CD4-positive, alpha-beta T cell treated with Interleukin-21 for 1 hour (primary cell): ENCODE measurements at places on chromosomes 12 and 14.
A peak's percentile ranks its signal among the peaks of the same experiment; 100 is the strongest.

GRCh38 chr14:78950649-78951048, 780.5 kb downstream of the NRXN3 start:
- DNase-seq = no peak

DNA sequence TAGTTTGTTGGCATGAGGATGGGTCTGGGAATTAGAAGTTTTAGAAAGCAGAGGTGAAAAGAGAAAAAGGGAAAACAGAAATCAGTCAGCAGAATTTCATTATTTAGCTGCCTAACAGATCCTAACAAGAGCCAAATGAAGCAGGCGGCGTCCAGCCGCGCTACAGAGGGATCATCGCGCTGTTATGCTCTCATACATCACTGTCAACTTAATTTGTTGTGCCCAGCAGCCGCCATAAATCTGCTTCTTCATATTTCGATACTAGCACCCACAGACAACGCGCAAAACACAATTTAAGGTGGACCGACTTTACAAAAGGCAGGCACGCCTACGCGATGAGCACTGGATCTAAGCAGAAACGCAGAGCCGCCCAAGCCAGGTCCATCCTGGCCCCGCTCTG, 66.7 kb downstream of the SETD3 start:
- DNase-seq = no peak

DNA sequence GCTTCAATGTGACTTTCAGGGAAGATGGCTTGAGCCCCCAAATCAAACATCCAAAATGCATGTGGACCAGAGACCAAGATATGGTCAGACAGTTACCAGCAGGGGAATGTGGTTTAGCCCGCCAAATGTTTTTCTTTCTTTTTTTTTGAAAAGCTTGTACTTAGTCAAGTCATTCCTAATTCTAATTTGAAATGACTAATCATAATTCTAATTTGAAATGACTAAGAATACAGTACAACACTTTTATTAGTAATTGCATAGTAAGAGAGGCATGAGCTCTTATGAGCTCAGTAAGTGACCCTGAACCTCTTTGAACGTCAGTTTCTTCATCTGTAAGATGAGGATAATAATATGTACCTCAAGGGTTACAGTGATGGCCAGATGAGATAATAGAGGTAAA, 72.4 kb downstream of the HECTD4 start:
- no peak for DNase-seq

- no peak for DNase-seq
These were observed 1.6 kb upstream of the CDH24 start for GRCh38 chr14:23058654-23059504.

GRCh38 chr12:99476956-99477355, 170.6 kb upstream of the GARIN6 start:
- DNase-seq = no peak

- no peak for DNase-seq
These were observed 117.0 kb downstream of the SMOC1 start for GRCh38 chr14:69996216-69996615.

DNA sequence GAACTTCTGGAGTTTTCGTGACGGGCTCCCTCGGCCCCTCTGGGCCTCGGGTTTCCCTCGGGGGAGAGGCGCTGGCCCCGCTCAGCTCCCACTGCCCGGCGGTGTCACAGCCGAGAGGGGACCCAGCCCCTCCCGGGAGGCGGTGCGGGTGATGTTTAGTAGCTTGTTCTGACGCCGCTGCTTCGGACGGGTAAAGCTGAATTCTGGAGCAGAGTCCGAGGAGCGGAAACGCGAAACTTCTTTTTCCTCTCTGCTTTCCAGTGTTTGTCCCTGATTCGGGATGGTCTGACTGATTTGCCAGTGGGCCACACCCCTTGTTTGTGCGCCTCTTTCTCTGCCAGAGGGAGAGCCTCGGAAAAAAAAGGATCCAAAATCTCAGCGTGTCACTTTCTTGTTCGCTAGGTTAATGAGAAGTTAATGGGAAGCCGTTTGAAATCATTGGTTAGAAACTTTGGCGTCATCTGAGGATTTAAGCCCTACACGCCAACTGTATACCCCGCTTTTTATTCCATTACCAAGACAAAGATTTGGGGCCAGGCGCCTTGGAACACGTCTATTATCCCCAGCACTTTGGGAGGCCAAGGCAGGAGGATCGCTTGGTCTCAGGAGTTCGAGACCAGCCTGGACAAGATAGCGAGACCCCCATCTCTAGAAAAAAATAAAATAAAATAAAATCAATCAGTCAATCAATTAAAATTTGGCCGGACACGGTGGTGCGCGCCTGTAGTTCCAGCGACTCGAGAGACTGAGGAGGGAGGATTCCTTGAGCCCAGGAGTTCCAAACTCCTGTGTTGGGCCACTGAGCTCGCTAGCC, 756 bp downstream of the TULP3 start:
- DNase-seq = no peak

GRCh38 chr14:29898470-29898869, 29.2 kb downstream of the PRKD1 start:
- DNase-seq = no peak

DNA sequence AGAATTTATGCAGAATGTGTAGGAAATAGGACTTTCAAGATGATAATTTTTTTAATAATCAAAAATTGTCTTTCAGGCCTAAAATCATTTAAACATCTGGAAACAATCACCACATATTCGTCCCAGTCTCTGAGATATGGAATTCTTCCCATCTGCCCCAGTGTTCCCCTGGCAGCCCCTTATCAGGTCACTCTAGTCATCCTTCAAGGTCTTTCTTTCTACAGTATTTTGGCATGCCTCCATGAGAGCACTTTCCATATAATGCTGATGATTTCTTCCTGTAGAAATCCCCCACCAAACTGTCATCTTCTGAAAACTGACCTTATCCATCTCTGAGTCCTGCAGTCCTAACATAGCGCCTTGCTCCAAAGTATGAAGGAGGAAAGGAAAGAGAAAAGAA, 422.1 kb downstream of the RPS29 start:
- DNase-seq = no peak

- DNase-seq = no peak
These were observed 29.6 kb downstream of the PDZRN4 start for GRCh38 chr12:41217727-41218126.

GRCh38 chr14:98226411-98226810, 1045.6 kb downstream of the BCL11B start:
- DNase-seq = no peak

- no peak for DNase-seq
These were observed 168.5 kb upstream of the RTL1 start for GRCh38 chr14:101072070-101072469.

- no peak for DNase-seq
These were observed 33.4 kb downstream of the TSPAN9 start for GRCh38 chr12:3110578-3110977.

DNA sequence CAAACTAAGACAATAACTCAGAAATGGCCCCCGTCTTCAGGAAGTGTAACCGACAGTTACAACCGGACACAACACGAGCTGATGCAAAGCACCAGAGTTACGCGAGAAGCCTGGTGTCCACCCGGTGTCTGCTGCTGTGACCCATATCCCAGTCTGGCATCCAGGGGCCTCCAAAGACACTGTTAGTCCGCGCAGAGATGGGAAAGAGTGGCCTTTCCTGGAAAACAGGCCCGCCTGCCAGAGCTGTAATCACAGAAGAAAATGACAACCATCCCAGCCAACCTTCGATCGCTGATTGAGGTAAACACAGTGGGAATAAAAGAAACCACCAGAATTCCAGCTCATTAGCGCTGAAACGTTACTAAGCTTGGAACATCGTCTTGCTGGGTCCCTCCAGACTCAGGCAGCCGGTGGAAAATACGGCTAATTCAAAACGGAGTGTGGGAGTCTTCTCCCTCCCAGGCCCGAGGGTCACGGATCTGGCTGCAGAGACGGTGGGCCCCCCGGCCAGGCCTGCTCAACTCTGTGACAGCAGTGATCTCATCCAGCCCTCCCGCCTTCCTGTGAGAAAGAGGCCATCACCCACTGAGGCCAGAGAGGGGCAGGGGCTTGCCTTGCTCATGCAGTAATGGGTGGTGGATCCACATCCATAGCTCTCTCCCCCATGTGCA, 273.9 kb upstream of the RTL1 start:
- DNase-seq = no peak

- no peak for DNase-seq
These were observed 27.9 kb upstream of the ATP2A2 start for GRCh38 chr12:110253176-110253575.

DNA sequence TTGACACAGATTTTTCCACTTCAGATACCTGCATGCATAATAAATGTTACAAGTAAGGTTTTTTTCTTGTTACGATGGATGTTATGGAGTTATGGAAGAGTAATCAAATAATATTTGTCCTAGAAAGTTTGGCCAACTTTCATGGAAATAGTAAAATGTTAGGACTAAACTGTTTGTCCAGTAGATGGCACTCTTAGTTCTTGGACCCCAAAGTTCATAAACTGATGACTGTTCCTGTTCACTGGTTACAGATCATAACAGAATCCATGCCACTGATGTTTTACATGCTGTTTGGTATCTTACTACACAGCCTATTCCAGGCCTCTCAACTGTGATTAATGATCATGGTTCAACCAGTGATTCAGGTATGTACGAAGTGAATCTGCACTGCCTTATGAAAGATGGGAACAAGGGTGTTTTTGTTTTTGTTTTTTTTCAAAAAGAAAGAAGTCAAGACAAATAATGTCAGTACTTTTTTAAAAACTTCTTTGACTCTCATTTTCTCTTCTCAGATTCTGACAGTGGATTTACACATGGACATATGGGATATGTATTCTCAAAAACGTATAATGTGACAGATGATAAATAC, 48.8 kb upstream of the SLCO1C1 start:
- DNase-seq = no peak

DNA sequence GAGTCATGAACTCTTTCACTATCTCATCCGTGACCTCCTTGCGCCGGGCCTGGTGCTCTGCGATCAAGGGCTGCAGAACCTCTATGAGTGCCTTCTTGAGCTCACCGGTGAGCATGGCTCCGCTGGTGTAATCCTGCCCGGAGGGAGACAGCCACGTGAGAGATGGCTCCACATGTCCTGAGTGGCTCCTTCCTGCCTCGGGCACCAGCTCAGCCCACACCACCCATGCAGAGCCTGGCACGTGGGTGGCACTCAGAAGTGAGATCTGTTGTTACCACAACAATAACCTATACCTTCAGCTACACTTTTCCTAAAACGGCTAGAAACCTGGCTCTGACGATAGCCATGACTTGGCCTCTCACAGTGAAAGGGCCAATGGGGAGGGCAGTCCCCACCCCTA, 11.8 kb downstream of the SLC25A47 start:
- DNase-seq = no peak

- DNase-seq = no peak
These were observed 208.5 kb upstream of the C14orf180 start for GRCh38 chr14:104371031-104371430.

DNA sequence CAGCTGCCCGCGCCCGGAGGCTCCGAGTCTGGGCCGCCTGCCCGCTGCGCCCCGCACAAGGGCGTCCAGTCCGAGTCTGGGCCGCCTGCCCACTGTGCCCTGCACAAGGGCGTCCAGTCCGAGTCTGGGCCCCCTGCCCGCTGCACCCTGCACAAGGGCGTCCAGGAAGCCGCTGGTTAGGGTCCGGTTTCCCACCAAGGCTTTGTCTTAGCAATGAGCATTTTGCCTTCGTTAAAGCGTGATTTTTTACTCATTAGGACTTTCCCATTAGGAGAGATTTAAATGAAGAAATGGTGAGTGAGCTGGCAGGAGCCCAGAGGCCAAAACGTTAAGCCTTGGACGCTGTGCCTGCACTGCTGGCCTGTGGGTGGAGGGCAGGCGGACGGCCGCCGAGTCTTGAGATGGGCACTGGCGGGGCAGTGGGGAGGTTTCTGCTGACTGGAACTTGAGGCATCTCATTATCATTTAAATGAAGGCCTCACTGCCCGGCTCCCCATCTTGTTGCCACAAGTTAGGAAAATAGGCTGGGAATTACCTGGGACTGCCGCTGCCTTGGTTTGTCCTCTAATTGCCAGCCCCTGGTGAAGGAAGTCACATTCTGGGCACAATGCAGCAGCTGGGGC, 36.0 kb downstream of the FBRSL1 start:
- DNase-seq = no peak

GRCh38 chr12:38508246-38508645, 191.7 kb downstream of the ALG10B start:
- DNase-seq = no peak

DNA sequence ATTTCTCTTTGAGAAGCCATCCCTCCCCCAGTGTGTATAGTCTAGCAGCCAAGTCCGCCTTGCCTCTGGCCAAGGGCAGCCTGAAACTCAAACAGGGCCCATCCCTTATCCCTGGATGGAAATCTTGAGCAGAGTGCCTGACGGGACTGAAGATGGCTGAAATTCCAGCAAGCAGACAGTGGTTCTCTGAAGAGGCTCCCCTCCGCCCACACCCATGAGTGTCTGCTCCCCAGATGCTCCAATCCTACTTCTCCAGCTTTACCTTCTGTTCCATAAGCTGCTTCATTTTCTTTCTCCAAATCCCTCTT, 396.2 kb downstream of the NUAK1 start:
- no peak for DNase-seq

DNA sequence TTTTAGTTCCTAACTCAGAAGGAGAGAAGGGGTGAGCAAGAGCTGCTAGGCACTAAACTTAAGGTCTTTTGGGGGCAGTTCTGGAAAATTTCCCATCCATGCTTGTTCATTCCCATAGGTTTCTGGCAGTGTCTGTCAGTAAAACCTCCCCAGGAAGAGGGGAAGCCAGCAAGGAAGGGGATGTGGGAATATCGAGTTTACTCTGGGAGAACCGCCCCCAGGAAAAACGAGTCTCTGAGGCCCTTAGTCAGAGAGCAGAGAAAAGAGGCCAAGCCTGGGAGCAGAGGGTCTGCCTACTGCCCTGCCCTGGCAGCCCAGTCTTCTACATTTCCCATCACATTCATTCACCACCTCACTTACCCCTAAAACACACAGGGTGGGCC, 55.9 kb downstream of the TMCC3 start:
- no peak for DNase-seq

DNA sequence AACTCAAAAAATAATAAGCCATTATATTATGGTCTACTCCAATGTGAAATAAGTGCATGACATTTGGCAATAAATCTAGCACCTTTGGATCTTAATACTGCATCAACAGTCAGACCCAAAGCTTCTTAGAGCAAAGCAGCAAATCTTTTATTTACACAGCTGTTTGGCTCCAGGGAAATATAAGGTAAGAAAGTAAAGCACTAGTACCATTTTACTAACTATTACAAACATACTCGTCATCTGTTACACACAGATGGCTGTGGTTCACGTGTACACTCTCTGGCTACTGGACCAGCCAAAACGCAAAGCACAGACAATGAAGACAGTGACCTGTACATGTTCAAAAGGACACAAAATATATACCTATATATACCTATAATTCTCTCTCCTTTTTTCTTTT, 2.8 kb downstream of the FGD6 start:
- DNase-seq = no peak

- DNase-seq = peak; percentile 40
These were observed 11.5 kb upstream of the KRT80 start for GRCh38 chr12:52203079-52203921.

GRCh38 chr12:11759494-11759878, 110.0 kb downstream of the ETV6 start:
- DNase-seq = no peak
